Mesenchymal stem cell (in vitro differentiated cells and primary cell): ENCODE measurements at places on chromosomes 11 and 22.

GRCh38 chr22:31081963-31082605, 966 bp downstream of the SMTN start:
- peak; percentile 46 for DNase-seq

DNA sequence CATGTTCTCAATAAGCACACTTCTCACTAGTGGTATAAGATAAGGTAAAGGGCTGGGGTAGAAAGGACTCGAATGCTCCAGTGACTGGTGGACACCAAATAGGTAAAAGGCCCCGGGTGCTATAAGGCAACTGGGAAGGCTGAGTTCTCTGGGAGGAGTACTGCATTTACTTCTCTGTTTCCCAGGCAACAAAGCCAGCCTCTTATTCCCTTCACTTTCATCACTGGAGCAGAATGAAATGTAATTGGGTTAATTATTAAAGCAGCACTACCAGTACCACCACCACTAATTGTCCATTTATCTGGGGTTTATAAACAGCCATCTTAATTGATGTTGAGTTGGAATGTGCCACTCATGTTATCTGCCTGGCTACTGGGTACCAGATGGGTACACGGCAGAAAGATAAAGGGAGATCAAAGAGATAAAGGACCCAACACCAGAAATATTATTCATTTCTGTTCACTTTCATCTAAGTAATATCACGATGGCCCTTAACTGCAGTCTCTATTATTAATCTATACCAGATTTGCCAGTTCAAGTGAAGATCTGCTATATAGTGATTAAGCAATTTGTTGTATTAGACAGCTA, 94.4 kb upstream of the CHRM4 start:
- no peak for DNase-seq

DNA sequence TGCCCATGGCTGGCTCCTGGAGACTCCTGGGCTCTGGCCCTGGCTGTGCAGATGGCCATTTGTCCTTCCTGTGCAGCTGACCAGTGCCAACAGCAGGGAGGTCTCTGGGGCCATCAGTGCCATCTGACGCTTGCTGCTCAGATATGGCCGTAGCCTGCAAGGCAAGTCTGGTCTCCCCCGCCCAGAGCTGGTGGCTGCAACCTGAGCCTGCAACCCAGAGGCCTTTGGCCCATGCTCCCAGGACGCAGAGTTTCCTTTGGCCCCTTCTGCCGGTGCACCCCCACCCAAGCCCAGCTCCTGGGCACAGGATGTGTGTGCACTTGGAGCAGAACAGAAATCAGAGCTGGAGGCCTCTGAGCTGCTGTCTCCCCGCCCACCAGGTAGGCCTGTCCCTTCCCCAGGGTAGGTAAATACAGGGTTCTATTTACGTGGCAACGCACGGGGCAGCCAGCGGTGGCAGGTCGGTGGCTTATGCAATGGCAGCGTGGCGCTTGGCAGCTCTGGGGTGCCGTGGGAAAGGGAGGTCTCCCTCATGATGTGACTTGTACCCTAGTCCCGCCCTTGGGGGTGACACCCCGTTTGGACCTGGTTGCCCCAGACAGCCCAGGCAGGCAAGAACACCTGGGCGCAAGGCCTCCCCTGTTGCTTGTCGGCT, 21.0 kb upstream of the MYEOV start:
- DNase-seq, result no peak

GRCh38 chr11:99260696-99261095, 239.9 kb downstream of the CNTN5 start:
- DNase-seq, result peak; percentile 43

DNA sequence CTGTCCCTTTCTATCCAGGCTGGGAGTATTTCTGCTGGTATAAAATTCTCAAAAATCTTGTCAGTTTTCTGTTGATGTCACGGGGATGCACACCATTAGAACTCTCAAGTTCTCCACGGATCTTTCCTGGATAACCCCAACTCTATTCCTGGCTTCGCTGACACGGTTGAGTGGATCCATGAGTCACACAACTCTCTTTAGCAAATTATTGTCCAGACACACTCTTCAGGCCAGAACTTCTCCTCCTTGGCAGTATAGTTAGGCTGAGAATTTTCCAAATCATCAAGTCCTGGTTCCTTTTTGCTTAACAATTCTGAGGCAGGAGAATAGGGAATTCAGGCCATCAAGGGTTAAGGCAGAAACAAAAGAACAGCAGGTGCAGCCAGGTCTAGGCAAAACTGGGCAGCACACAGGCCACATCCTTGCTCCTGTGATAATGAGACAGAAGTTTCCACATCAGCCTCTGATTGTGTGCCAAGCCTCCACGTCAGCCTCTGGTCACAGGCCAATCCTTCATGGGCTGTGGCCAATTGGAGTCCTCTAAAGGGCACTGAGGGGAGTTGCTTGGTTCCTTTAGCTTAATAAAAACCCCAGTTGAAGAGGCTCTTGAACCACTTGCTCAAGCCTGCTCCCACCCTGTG, 5.7 kb upstream of the ACAT1 start:
- peak; percentile 89 for DNase-seq

GRCh38 chr22:47193606-47194329, 431.3 kb downstream of the TBC1D22A start:
- DNase-seq, result no peak

GRCh38 chr22:33743756-33744155, 176.5 kb downstream of the LARGE1 start:
- no peak for DNase-seq

DNA sequence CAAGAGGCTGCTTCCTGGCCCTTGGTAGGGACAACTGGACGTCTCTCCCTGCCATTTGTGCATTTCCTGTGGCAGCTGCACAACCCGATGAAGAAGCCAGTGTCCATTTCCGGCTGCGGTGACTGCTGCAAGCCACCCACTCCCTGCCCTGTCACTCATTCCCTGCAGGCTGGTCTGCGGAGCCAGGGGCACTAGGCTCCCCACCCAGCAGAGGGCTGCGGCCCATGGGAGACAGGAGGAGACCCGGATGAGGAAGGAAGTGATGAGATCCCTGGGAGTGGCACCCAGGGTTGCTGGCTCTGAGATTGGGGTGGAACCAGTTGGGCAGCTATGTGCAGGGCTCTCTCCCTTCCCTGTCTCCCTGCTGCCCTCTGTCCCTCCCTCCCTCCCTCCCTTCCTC, 10.0 kb upstream of the MYRF start:
- DNase-seq, result no peak
